ENCODE measurements at places on chromosomes 16 and 17.

GRCh38 chr17:47693731-47694580 is at the start of gene TBKBP1:
Gene TBKBP1 (plus strand): TSS chr17:47694161. CDS start chr17:47696113, 1,952 bp downstream.
- DNase-seq: no peak

DNA sequence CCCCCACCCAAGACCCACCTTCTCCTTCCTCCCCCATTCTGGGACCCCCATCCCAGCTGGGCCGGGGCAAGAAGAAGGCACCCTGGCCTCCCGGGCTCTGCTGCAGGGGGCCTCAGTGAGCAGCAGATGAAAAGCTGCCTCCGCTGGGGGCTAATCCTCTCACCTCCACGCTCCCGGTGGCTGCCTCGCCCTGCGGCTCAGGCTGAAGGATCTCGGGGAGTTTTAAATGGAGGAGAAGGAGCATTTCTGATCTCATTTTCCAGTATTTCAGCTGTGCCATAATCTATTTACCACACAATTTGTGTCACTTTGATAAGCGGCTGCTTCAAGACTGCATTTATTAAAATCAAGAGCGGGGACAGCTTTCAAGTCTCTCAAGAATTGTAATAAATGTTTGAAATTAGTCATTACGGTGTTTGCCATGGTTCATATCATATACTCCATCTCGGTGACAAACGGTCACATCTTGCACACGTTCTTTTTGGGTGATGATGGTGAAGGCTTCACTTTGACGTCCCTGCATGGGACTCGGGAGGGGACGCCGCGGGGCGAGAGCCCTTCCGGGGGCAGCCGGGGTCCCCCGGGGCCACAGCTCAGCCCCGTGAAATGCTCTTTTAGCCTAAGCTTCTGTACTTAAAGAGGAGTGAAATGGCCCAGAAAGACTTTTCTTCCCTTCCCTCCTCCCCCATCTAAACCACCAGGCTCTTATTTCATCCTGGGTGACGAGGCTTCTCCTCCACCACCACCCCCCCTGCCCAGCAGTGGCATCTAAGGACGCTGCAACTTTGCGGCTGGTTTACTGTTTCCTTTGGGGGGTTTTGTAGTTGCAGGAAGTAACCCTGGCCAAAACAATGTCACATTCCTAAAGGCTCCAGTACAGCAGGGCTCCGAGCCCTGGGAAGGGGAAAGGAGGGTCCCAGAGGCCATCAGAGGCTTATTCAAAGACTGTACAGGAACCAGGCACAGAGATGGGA is 313.1 kb upstream of the TNRC6C start:
- no peak for DNase-seq

- no peak for DNase-seq
Observed at GRCh38 chr17:59365383-59365981, 34.0 kb downstream of the YPEL2 start.

GRCh38 chr16:72128701-72129100 is 35.1 kb downstream of the DHX38 start:
- DNase-seq: no peak

- no peak for DNase-seq
Observed at GRCh38 chr16:64754279-64754678, 367.6 kb downstream of the CDH11 start.

GRCh38 chr16:66440970-66441369 is 13.9 kb downstream of the BEAN1 start:
- no peak for DNase-seq

- DNase-seq: no peak
Observed at GRCh38 chr17:32370426-32370825, 20.5 kb downstream of the ZNF207 start.

GRCh38 chr17:6701719-6702118 is 11.4 kb downstream of the SLC13A5 start:
- no peak for DNase-seq

- DNase-seq: no peak
Observed at GRCh38 chr17:59420901-59421300, 89.4 kb downstream of the YPEL2 start.
